ENCODE measurements at places on chromosomes 12 and 14.

- no peak for DNase-seq
Observed at GRCh38 chr14:68250927-68251768, 431.6 kb downstream of the RAD51B start.

DNA sequence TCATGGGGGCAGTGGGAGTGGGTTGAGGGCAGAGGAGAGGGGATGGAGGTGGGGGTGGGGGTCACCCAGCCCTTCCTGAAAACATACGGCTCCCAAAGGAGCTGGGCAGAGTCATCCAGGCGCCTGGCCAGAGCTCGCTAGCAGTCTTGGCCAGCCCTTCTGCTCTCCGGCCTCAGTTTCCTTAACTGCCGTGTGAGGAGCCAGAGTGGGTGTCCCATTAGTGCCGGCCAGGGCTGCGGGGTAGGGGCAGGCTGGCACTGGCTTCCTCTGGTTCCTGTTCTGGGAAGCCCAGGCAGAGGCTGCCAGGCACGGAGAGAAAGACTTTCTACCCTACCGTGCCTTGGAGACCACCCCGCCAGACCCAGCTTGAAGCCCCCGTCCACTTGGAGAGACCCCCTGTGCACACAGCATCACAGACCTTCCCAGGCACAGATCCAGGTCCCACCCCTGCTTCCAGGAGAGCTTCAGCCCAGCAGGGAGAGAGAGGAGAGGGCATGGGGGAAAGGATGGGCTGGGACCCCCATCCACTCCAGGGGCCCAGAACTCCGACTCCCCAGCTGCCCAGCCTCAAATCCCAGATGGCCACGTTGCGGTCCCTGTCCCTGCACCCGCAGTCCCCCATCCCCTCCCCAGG lies 93.3 kb downstream of the RFLNA start:
- no peak for DNase-seq

DNA sequence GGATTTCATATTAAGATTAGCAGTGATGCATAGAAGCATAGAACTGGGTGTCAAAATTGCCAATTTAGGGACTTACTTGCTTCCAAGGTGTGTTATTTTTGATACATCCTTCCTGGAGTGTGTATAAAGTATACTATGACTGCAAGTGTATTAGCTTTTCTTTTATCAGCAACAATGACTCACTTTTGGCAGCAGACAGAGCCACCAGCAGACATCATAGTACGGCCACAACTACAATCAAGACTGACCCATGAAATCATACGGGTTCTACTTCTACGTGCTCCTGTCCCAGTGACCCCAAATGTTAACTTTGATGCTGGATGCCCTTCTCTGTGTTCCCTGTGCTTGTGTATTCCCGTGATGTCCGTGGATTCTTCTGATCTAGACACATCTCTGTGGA lies 443.9 kb downstream of the TMEM132D start:
- no peak for DNase-seq

- DNase-seq = no peak
Observed at GRCh38 chr12:58283553-58283952, 342.2 kb downstream of the ATP23 start.

DNA sequence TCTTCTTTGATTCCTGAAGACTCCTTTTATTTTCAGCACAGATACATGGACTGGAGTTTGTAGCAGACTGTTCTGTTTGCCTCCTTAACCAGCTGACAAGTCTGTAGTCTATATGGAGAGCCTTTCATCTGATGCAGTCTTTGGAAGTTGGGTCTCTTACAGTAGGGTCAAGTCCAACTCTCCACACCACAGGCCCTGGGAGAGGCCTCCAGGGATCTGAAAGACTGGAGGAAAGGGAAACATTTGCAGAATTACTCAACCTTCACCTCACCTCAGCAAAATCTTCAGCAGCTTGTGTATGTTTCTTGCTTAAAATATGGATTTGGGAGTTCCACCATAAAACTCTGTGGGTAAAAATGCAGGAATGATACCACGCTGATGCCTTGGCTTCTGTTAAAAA lies 188.4 kb downstream of the MSRB3 start:
- no peak for DNase-seq

- no peak for DNase-seq
Observed at GRCh38 chr12:553216-554000, 93.7 kb downstream of the B4GALNT3 start.

DNA sequence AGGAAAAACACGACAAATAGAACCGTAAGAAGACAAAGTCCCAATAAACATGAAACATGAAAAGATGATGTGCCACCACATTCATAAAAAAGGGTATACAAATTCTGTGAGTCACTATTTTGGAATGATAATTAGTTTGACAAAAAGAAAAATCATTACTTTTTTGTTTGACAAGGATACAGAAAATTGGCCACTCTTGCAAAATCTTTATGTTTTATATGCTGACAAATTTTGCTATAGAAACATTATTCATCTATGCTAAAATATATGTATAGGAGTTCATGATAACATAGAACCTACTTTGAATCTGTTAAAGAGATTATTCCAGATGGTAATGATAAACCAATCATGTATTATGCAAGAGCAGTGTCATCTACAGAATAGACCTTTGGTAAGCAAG lies 1201.0 kb downstream of the FSCB start:
- DNase-seq = no peak

- no peak for DNase-seq
Observed at GRCh38 chr12:51653431-51653830, 62.4 kb downstream of the SCN8A start.

- no peak for DNase-seq
Observed at GRCh38 chr12:108099073-108099472, 30.0 kb upstream of the WSCD2 start.
